DMS79 treated with DMSO at 0.1 percent for 48 hours (cell line): ENCODE measurements at places on chromosomes 12 and 14.

DNA sequence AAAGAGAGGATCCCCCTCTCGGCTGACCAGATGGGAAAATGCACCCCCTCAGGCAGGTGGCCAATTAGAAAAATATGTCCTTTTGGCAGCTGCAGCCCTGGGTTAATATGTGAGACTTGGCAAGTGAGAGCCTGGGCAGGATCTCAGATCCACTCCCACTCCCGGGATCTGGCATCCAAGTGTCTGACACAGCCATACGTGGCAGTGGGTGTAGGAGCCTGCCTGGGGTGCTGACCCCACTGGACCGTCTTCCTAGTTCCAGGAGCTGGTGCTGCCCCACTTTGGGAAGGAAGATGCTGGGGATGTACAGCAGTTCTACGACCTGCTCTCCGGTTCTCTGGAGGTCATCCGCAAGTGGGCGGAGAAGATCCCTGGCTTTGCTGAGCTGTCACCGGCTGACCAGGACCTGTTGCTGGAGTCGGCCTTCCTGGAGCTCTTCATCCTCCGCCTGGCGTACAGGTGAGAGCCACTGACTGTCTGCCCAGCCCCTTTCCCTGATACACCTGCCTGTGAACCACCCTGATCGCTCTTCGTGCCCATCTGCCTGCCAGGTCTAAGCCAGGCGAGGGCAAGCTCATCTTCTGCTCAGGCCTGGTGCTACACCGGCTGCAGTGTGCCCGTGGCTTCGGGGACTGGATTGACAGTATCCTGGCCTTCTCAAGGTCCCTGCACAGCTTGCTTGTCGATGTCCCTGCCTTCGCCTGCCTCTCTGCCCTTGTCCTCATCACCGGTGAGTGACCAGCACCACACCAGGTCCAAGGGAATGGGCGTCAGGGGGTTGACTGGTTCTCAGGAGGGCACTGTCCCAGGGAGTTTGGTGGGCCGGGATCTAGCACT, 5.8 kb downstream of the NR4A1 start:
- no peak for DNase-seq

- no peak for DNase-seq
Measured at GRCh38 chr12:45827974-45828373, 98.5 kb downstream of the ARID2 start.

- DNase-seq = no peak
Measured at GRCh38 chr14:98714626-98715425, 557.2 kb downstream of the BCL11B start.

GRCh38 chr12:99976762-99977161, 8.0 kb downstream of the ANKS1B start:
- DNase-seq = no peak

DNA sequence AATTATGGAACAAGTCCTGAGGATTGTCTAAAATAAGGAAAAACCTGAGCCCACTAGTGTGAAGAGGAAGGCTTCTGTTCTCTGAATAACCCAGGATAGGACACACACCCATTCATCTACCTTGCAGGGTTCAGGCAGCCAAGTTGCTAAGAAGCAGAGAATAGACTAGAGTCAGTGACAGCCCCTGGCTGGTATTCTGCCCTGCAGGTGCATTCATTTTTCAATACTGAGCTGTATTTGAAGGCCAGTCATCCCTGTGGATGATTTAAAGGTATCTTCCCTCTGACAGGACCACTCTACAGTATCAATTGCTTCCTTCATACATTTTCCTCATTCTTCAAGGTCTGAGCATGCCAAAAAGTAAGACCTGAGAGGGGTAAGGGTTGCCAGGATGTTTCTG, 22.9 kb downstream of the WNT5B start:
- no peak for DNase-seq

DNA sequence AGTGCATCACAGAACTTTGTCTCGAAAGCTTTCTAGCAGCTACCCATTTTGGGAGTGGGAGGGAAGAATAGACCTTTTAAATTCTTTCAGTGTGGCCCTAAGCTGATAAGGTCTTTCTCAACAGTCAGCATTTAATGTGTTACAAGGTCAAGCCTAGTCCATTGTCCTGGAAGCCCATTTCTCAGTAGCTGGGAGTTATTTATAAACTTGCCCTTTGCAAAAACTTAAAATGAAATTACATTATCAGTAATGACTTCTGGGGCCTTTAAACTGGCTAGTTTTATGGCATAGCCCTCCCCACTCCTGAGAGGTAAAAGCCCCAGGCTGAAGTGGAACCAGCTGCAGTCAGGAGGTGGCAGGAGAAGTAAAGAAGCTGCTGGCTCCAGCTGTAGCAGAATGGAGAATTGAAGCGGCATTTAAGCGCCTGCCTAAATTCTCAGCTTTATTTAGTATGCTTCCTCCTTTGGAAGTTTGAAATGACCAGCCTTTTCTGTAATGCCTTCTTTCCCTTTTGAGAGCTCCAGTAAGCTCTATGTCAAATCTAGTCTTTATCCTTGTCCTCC, 12.4 kb downstream of the COPZ1 start:
- peak; percentile 7 for DNase-seq

DNA sequence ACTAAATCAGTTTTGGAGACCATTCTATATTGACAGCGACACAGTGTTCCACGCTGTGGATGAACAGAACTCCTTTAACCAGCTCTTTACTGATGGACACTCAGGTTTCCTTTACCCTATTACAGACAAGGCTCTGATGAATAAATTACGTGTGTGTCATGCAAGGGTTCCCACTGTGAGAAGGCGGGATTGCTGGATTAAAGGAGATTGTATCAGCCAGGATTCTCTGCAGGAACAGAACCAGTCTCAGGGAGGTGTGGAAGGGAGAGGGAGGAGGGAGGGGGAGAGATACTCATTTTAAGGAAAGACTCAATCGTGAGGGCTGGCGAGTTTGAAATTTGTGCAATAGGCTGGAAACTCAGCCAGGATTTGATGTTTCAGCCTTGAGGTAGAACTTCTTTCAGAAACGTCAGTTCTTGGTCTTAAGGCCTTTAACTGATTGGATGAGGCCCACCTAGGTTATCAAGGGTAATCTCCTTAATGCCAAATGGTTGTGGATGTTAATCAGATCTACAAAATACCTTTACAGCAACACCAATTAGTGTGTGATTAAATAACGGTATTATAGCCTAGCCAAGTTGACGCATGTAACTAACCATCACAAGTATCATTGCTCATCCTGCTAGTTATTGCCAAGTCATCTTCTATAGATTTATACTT, 104.0 kb downstream of the GCH1 start:
- DNase-seq = no peak

- DNase-seq = no peak
Measured at GRCh38 chr14:64628940-64629408, 75.2 kb upstream of the PLEKHG3 start.

DNA sequence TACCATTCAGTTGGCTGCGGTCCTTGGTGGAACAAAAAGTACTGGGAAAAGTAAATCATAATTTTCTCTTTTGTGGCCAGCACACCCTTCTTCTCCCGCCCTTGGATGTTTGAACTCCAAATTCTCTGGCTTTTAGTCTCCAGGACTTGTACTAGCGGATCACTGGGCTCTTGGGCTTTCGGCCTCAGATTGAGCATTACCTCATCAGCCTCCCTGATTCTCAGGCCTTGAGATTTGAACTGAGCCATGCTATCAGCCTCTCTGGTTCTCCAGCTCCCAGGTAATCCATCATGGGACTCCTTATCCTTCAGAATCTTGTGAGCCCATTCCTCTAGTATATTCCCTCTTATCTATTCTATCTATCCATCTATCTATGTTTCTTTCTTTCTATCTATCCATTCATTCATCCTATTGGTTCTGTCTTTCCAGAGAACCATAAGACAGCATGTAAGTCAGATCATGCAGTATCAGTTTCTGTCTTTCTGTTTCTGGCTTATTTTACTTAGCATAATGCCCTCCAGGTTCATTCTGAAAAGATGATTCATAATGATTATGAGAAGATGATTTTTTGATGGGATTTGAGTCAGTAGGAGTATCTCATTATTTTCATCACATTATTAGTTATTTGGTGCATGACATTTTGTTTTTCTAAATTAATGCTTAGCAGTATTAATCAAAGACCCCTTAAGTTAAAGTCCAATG, 814.9 kb downstream of the LRFN5 start:
- no peak for DNase-seq

DNA sequence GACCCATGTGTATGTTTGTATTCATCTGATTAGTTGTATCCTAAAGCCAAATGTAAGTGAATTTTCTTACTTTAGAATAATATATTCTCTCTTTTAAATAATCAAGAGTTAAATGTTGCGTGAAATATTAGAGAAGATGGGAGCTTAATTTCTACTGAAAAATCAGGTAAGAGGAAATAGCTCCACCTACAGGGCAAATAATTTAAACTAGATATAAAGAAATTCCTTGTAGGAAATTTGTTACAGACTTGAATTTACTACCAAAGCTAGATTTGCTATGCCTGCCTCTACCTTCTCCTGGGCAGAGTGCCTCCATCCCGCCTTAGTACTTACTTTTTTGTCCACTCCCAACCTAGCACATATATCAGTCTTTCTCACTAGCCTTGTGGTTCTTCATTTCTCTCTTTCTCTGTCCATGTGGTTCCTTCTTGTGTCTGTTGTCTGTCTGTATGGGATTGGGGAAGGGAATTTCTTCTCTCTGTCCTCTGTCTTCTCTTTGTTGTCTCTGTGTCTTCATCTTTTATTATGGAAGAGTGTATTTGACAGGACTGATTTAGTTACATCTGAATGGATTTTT, 44.7 kb downstream of the PALS1 start:
- peak; percentile 78 for DNase-seq

GRCh38 chr14:75626863-75627262, 33.8 kb downstream of the ERG28 start:
- no peak for DNase-seq

- DNase-seq = no peak
Measured at GRCh38 chr12:68065687-68066086, 76.4 kb downstream of the IFNG-AS1 start.
